Stimulated activated CD4-positive, alpha-beta T cell treated with anti-CD3 and anti-CD28 coated beads, Interleukin-2, amount 100 ng/mL, for 4 hours (primary cell): ENCODE measurements at places on chromosomes 6 and 20.

- DNase-seq, result no peak
Observed at GRCh38 chr6:142856624-142857232, 88.2 kb downstream of the HIVEP2 start.

DNA sequence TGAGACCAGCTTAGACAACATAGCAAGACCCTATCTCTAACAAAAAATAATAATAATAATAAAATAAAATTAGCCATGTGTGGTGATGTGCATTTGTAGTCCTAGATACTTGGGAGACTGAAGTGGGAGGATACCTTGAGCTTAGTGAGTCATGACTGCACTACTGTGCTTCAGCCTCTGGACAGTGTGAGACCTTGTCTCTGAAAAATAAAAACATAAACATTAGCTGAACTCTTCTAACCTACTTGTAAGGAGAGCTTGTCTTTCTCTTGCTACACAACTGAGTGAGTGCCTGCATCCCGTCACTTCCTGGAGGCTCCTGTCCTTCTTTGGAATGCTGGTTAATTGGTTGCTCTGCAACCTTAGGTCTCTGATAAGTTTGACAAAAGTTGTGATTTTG, 5.1 kb upstream of the DBNDD2 start:
- DNase-seq, result no peak

GRCh38 chr20:35273449-35274171, 4.3 kb downstream of the MMP24OS start:
- DNase-seq, result no peak

GRCh38 chr6:84372290-84372689, 144.8 kb upstream of the CEP162 start:
- no peak for DNase-seq

DNA sequence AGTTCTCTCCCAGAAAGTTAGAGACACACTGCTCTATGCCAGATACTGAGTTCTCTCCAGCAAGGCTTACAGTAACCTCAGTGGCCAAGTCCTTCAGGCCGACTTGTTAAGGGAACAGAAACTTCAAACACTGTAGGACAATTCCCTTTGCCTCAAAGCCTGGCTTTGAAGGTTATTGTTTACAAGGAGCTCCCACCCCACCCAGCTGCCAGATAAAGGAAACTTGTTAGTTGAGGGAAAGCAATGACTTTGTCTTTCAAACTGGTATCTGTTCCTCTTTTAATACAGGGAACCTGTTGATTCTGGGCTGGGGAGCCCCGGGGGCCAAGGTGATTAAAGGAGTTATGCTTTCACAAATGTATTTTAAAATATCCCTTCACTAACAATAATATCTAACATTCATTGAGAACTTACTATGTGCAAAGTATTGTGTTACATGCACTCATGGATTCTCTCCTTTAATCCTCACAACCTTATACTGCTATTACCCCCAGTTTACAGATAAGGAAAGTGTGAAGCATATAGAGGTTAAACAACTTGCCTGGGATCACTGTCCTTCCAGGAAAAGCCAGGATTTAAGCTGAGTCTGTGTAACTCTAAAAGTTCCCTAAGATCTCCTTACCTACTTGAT, 27.6 kb upstream of the CDKN1A start:
- DNase-seq, result no peak

DNA sequence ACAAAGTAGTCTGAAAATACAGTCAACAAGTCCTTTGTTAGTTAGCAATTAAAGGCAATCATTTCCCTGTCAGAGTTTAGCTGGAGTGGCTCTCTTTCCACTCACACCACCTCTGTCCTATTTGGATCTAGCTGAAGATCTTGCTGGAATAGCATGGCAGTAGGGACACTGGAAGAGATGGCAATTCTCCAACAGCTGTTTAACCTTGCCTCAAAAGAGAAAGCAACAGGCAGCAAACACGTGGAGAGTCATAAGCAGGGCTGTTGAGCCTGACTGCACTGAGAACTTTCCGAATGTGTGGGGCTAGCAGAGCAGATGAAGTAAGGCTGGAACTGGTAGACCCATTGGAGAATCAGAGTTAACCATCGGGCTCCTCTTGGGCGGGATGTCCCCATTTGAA, 38.0 kb upstream of the PRSS35 start:
- no peak for DNase-seq

DNA sequence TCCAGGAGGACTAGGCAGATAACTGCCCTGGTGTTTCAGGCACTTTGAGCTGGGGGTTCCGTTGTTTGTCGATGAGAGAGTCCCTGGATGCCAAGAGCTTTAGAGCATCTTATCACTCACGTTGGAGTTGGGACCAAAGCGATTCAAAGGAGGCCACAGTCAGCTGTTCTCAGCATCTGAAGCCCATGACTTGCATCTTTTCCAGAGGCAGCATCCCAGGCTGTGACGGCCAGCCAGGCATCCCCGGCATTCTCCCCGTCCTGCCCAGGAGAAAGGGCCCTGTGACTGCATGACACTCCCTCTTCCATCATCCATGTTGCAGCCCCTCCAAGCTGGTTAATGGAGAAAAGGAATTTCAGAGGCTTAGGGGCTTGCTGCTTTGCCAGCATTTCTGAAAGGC, 520.3 kb downstream of the CDH26 start:
- no peak for DNase-seq

DNA sequence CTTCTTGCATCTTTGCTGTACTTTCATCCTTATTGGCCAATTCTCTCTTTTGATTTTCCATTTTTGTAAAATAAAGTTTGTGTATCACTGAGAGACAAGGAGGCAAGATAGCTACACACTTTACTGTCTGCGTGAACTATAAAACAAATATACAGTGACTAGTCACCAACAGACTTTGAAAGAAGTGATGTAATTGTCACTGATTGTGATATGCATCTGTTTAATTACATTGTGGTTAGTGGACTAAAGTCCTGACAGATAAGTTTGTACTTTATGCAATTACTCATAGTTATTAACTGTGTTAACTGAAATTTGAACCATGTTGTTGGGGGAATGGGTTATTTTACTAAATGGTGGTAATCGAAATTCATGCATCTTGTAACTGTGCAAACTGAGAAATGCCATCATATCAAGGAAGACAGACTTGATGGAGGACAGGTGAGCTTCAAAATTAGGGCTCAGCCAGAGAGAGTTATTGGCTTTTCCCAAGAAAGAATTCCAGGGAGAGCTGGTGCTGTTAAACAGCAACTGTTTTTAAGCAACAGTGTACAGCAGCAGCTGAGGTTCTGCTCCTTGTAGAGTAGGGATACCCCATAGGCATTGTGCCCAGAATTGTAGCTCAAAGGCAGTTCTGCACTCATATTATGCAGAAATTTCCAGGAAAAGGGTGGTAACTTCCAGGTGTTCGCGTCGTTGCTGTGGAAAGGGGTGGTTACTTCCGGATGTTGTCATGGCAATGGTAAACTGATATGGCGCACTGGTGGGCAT, 62.9 kb downstream of the EFHC1 start:
- no peak for DNase-seq

- no peak for DNase-seq
Observed at GRCh38 chr6:2141644-2142290, 103.6 kb downstream of the GMDS start.

DNA sequence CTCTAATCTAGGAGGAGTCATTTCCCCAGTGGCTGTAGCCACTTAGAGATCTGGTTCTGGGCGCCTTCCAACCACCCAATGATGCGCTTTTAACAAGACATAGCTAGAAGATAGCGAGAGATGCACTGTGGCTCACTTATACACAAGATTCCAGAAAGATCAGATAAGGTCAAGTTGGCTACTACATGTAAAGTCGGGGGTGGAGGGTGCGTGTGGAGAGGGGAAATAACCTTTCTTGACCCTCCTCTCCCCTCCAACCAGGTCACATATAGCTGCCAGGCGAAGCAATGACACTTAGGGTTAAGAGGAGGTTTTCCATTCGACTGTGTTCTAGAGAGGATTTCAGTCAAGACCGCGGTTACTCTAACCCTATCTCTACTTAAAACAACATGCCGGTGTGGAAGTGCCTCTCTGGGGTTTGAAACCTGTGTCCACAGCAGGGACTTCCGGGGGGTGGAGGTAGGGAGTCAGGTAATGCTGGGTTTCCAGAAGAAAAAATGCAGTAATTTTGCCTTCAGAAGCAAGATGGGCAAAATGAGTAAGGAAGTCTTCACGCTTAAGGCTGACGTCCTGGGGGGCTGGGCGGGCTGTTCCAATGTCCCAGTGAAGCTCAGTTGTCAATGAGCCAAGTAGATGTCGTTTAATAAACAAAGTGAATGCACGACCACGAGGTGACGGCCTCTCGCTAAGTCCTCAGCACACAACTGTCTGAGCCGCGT, 1.8 kb upstream of the SIM1 start:
- no peak for DNase-seq

DNA sequence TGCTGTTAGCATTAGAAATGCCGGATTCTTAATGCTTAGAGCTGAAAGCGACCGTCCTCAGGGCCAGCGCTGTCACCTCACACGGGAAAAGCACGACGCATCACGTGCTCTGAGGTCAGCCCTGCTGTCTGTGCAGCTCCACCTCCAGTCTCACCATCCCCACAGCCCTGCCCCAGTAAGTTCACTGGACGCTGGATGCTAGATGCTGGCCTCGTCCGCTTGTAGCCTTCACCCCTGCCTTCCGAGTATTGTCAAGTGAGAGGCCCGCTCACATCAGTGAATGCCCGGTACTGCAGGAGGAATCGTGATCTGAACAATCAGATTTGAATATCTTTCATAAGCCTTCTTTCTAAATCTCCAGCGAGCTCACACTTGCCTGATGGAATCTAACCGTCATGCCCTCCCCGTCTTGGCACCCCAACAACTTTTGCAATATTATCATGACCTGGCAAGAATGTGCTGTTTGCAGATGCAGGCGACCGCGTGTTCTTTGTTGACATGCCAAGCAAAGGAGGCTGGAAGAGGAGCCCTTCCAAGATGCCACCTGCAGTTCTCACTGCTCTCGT, 64.9 kb downstream of the DLL1 start:
- no peak for DNase-seq

- no peak for DNase-seq
Observed at GRCh38 chr20:61929561-61929960, 136.1 kb downstream of the TAF4 start.

DNA sequence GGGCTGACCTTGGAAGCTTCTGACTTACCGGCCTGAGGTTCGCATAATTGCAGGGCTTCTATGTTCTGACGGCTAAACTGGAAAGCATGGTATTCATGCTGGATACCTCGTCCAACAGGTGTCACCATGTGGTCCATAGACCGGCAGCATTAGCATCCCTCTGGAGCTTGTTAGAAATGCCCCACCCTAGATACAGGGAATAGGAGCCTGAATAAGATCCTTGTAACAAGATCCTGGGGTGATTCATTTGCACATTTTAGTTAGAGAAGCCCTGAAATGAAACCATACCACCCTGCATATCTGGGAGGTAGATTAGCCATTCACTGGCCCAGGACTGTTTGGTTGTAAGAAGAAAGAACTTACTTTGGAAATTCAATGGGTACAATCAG, 77.7 kb downstream of the TMEM170B start:
- DNase-seq, result no peak

GRCh38 chr6:74609871-74610270, 596.0 kb downstream of the COL12A1 start:
- no peak for DNase-seq

- no peak for DNase-seq
Observed at GRCh38 chr20:37777988-37778659, 84.3 kb downstream of the CTNNBL1 start.

- no peak for DNase-seq
Observed at GRCh38 chr6:10730254-10730653, 7.4 kb downstream of the TMEM14C start.

DNA sequence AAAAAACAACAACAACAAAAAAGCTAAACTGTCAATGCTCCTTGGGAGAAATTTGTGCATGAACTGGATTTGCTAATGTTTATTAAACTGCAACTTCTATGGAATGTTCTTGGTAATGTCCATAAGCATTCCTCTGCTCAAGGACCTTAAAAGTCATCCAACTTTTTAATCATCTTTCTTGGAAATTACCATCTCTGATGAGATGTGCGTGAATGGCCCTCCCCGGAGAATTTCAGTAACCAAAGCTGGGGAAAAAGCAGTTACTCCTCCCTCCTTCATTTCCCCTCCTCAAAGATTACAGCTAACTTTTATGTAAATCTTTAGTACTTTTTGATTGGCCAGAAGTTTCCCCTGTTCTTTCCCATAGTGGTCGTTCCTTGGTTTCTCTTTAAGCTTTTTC, 5.2 kb downstream of the TBCC start:
- DNase-seq, result no peak

DNA sequence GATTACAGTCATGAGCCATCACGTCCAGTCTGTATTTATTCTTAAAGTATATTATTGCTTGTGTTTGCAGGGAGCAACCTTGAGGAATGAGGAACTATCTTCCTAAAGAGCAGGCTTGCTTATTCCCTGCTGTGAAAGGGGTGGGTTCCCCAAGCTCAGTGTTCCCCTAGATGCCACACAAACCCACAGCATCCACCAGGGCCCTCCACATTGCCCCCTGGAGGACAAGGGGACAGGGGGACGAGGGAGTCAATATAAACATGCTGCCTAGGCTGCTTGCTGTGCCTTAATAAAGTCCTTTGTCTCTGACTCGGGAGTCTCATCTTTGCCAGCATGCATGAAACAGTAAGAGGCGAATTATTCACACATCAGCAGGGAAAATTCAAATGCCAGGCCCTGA, 8.0 kb upstream of the IDH3B start:
- DNase-seq, result no peak

- no peak for DNase-seq
Observed at GRCh38 chr6:130681028-130681427, 146.2 kb upstream of the SMLR1 start.

- DNase-seq, result no peak
Observed at GRCh38 chr6:113903666-113904330, 46.7 kb downstream of the MARCKS start.
